ENCODE measurements at places on chromosomes 5 and 9.

- DNase-seq: no peak
Measured at GRCh38 chr5:140587495-140587894, 22.9 kb downstream of the SLC35A4 start.

DNA sequence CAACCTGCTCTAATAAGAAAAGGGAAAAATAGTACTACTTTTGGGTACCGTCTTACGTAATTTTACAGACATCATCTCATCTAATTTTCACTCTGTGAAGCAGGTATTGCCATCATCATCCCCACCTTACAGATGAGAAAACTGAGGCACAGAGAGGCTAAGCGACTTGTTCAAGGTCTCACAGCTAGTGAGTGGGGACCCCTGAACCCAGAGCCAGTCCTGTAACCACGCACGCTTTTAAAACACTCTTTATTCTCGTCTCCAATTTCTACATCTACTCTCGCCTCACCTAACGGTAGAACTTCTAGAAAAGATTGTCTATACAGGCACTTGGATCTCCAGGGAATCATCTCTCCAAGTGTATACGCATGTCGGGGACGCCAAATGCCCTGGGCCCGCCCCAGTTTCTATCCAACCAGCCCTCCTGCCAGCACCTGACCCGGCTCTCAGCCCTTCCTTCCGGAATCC is 1.5 kb upstream of the TRAF1 start:
- no peak for DNase-seq

DNA sequence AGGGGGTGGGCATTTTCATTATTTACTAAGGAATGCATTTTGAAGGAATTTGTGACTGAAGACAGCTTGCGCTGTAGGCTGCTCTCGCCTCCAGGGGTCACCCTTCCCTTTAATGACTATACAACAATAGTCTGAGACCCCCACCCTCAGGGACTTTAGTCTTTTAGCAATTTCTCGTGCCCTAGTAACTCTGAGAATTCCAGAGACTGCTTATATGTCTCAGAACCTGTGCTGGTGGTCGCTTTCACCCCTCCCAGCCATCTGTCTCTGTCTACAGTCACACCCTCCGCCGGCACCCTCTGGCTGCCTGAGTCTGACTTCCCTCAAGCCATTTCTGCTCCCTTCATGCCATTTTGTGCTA is 671.4 kb downstream of the NR2F1-AS1 start:
- no peak for DNase-seq

DNA sequence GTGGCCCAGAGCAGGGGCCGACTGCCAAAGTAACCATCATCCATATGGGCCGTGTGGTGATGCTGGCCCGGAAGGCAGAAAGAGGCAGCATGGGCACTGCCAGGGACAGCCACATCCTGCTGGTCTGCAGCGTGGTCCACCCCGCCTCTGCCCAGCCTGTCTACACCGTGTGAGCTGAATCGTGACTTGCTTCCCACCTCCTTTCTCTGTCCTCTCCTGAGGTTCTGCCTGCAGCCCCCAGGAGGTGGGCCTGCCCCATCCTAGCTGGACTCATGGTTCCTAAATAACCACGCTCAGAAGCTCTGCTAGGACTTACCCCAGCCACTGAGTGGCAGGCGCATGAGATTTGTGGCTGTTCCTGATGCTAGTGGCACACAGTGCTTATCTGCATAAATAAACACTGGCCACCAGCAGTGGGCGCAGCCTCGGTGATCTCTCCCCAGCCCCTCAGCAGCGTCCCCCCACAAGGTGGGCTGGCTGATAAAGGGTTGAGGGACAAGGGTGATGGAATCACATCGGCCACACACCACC is 22.6 kb upstream of the SUSD3 start:
- no peak for DNase-seq

DNA sequence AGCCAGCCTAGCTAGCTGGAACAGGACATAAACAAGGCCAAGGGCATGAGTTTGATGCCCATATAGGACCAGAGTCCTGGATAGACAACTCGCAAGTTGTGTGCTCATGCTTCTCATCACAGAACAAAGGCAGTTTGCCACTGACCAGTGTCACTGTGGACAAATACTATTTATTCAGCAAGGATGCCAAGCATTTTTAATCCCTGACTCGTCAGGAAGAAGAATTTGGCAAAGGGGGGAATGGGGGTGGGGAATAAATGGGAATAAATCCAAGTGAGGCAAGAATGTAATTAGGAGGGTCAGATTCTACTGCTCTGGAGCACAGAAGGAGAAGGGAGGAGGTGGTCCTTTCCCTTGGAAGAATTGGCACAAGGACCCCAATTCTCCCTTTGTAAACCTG is 46.8 kb upstream of the ANKRD55 start:
- DNase-seq: peak; percentile 80

DNA sequence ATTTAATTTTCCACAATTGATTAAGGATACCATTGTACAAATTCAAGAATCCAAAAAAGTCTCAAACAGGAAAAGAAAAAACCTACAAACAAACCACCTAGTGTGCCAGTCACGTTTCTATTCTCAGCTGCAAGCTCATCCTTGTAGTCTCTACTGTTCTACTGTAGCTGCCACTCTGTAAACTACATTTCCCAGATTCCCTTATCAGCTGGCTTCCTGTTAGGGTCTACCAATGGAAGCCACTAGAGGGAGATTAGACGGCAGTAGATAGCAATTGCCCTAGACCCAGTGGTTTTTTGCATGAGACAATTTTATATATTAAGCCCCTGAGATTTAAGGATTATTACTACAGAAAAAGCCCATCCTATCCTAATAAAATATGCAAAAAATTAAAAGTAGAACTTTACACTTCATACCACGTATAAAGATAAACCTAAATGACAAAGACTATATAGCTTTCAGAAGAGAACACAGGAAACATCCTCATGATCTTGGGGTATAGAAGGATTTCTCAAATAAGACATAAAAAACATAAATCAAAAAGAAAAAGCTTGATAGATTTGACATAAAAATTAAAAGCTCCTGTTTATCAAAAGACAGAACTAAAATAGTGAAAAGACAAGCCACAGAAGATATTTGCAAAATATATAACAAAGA is 37.4 kb downstream of the P4HA2 start:
- peak; percentile 58 for DNase-seq

- peak; percentile 76 for DNase-seq
Measured at GRCh38 chr9:16867576-16868311, 2.7 kb downstream of the BNC2 start.

GRCh38 chr9:76691517-76692313 is 72.5 kb upstream of the PCA3 start:
- no peak for DNase-seq

DNA sequence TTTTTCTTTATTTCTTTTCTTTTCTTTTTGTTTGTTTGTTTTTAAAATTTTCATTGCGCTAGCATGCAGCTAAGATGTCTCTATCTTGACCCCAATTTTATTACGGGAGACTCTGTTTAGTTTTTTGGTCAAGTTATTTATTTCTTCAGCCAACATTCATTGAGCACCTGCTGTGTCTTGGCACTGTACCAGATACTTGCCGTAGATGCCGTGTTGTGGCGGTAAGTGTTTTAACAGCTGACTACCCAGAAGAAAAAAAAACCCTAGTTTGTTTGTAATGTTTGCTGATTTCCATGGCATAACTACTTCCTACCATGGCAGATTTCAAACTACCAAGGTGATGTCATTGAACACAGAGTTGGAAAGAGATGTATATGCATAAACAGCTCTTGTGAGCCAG is 65.0 kb downstream of the UGCG start:
- peak; percentile 79 for DNase-seq

DNA sequence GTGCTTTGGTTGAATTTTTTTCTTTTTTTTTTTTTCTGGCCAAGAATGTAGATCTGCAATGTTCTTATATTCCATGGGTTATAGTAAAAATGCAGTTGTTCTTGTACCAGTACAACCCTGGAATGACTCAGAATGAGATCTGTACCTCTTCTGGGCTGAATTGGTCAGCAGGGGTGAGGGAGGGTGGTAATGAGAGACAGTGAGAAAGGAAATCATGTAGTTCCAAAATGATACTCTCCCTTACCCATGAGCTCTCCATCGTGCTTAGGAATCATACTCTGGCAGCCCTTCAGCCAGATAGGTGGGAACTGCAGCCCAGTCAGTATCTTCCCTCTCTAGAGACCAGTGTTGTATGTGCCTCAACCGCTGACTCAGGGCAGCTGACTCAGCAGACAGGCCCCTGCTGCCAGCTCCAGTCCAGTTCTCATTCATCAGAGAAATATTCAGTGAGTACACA is 2.1 kb upstream of the GLIS3 start:
- DNase-seq: peak; percentile 95

DNA sequence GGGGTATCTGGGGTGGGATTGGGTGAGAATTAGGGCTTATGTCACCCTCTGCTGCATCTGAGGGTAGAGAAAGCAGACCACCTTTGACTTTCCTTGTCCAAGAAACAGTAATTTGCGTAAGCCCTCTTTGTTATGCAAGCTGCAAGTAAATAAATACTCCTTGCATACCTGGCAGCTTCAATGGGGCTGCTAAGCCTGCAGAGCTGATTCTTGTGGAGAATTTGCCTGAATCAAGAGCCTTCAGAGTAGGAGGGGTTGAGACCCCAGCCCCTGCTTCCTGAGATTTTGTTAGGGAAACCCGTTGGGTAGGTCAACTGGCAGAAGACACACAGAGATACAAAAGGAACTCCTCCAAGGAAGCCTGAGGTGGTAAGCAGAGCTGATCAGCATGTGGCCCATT is 515.1 kb downstream of the DMAC1 start:
- no peak for DNase-seq

DNA sequence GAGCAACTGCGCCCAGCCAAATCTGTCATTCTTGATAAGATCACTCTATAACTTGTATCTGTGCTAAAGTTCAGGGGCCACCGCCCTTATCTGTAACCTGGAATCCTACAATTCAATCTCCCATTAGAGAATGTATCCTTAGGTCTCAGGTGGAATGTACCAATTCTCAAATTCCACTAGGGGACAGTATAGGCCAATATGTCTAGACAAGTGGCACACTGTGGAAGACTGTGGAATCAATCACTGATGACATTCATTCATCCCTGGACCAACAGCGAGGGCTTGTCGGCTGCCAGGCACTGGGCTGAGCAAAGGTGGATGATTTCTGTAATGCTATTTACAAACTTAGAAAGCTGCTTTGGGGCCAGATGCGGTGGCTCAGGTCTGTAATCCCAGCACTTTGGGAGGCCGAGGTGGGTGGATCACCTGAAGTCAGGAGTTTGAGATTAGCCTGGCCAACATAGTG is 28.7 kb upstream of the MEGF9 start:
- DNase-seq: no peak

- no peak for DNase-seq
Measured at GRCh38 chr9:95545831-95546567, 29.2 kb upstream of the PTCH1 start.

DNA sequence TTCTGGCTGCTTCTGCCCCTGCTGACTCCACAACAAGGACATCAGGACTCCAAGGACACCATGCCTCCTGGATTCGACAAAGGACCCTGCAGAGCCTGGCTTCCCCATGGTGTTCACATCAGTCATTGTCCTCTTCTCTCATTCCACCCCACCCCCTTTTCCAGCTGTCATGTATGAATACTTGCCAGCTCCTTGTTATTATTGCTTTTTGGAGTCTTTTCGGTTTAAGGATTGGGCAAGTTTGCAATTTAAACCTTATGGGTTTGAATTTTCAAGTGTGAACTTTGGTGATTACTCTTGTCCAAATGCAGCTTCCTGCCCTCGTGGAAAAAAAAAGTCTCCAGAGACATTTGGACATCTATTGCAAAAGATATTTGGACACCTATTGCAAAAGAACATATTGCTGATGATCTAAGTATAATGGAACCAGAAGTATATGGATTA is 14.2 kb upstream of the LVRN start:
- no peak for DNase-seq

DNA sequence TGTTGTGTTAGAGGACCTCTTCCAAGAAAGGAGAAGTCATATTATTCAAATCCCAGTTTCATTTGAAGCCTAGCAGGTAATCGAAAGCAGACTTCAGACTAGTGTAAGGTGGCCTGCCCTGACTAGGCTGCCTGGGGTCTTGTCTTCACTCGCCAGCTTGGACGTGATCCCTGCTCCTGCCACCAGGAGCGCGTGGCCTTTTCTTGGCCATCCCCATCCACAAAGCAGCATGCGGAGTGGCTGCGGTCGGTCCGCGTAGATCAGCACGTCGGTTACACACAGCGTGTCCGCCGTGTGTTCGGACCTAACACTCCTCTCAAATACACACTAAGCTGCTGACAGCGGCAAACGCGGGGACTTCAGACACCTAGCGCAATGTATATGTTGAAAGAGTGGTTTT is 37.3 kb downstream of the CFAP77 start:
- no peak for DNase-seq

DNA sequence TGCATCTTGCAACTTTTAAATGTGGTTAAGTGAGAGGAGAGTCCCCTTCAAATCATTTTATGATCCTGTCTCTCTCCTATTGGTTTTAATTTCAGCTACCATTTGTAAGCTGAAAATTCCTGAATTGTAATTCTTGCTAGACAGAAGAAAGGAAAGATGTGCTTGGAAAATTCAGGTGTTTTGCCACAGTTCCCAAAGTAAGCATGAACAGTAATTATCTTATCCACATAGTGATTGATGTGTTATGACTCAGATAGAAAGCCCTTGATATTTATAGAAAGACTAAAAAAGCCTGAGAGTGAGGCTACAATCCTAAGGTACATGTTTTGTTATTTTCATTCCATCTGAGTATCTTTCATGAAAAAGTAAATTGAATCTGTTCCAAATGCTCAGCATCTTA is 492.5 kb downstream of the MAT2B start:
- peak; percentile 3 for DNase-seq

GRCh38 chr9:81613002-81613812 is 76.1 kb downstream of the TLE1 start:
- DNase-seq: no peak

DNA sequence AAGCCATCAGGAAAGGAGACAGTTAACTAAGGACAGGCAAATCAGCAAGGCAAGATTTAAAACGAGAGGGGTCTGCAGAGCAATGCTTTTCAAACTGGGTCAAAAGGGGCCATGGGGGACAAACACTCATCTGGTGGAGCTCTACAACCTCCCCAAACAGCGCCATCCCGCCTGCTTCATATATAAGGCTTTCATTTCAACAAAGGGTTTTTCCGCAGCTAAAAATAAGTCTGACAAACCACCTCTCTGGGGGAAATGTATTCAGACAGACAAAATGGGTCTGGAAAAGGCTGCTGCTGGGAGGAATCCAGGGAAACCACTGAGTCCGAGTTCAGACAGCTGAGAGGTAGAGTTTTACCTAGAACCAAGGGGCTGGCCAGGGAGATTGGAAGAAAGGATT is 8.3 kb upstream of the SEPTIN8 start:
- peak; percentile 38 for DNase-seq

- DNase-seq: no peak
Measured at GRCh38 chr5:29051509-29051908, 2013.1 kb upstream of the CDH9 start.

DNA sequence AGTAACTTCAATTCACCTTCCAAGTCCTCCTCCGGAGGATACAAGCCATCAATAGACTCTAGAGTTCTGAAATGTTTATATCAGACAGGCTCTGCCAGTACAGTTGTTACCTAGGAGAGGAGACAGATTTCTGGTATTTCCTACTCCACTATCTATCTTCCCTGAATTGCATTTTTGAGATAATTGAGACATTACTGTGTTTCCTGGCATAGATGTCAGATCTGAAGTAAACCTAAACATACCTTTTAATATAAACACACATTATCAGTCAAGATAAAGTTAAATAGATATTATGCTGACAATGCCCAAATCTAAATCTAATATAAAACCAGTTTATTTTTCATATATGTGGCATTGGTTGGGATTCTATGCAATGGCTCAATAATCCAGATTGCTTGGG is 8.2 kb upstream of the TYRP1 start:
- DNase-seq: peak; percentile 51

GRCh38 chr5:135020111-135020895 is 13.7 kb downstream of the PITX1 start:
- no peak for DNase-seq

- no peak for DNase-seq
Measured at GRCh38 chr9:14526504-14526903, 166.7 kb downstream of the ZDHHC21 start.
